ENCODE measurements at places on chromosomes 3 and 15. TPM values are rescaled to one million over a fixed set of nuclear protein-coding genes. Genes with fewer than 3 reads are reported as not detected.

SYNM gene
- total RNA-seq, result 4.0 TPM

HGD gene
- total RNA-seq, result not detected

MFGE8 gene
- total RNA-seq, result 193 TPM

CD200R1L gene
- not detected for total RNA-seq

GHSR gene
- not detected for total RNA-seq

SLC12A1 gene
- total RNA-seq, result not detected

DNAH1 gene
- 3.8 TPM for total RNA-seq

A4GNT gene
- not detected for total RNA-seq

ARPP21 gene
- 299 TPM for total RNA-seq

GOLGA8N gene
- 47.5 TPM for total RNA-seq

CCR9 gene
- total RNA-seq, result not detected

RPL22L1 gene
- total RNA-seq, result 159 TPM

NUTM1 gene
- total RNA-seq, result not detected

UACA gene
- 31.5 TPM for total RNA-seq

FANCI gene
- total RNA-seq, result 2.0 TPM

ACKR4 gene
- not detected for total RNA-seq

ADAMTS9 gene
- total RNA-seq, result 1.0 TPM

PRTG gene
- 1.7 TPM for total RNA-seq

PLSCR2 gene
- not detected for total RNA-seq

PDZRN3 gene
- total RNA-seq, result 70.8 TPM

TATDN2 gene
- total RNA-seq, result 8.9 TPM

LRRC31 gene
- not detected for total RNA-seq

MAP3K13 gene
- total RNA-seq, result 12.1 TPM

SI gene
- total RNA-seq, result not detected

MINAR1 gene
- 1.3 TPM for total RNA-seq

CADPS gene
- total RNA-seq, result not detected

TBC1D2B gene
- total RNA-seq, result 24.4 TPM

WNT7A gene
- total RNA-seq, result not detected

MYO5C gene
- total RNA-seq, result 0.31 TPM

CACNA1D gene
- not detected for total RNA-seq

CLRN1 gene
- not detected for total RNA-seq
